T-helper 17 cell (primary cell): ENCODE measurements at places on chromosomes 7 and 10. TPM values are rescaled to one million over a fixed set of nuclear protein-coding genes. Genes with fewer than 3 reads are reported as not detected.

- DNase-seq = no peak
- no peaks in the 10 kb centered on the region for H3K36me3 ChIP-seq
- H3K27ac ChIP-seq = no peak overlapping the region
- peaks cover 8% of the 10 kb centered on the region for H3K27me3 ChIP-seq
Measured at GRCh38 chr10:132146941-132147915, 39.5 kb upstream of the DPYSL4 start.

GRCh38 chr7:5183155-5183554 lies 6.9 kb upstream of the WIPI2 start:
- peaks cover 2% of the 10 kb centered on the region for H3K36me3 ChIP-seq
- no peak overlapping the region for H3K4me3 ChIP-seq
- no peaks in the 10 kb centered on the region for H3K4me1 ChIP-seq
- peaks cover 16% of the 10 kb centered on the region for H3K27me3 ChIP-seq
- DNase-seq = no peak
- H3K27ac ChIP-seq = no peak overlapping the region

DNA sequence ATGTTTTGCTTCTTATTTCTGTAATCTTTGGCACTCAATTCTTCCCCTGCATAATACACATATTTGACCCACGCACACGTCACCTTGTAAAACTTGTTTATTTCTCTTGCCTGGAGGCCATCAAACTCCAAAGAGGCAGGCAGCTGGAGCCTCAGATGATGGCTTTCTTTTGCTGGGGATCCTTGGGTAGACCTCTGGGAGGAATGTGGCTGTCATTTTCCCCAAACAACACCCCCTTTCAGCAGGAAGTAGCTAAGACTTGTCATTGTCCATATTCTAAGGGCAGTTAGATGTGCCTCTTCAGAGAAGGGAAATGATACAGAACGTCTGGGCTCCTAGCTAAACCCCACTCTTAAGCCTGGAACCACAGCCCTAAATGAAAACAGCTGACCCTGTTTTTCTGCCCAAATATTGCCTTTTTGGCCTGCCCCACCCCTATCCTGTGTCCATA lies 111.3 kb downstream of the ITGB8 start:
- no peak overlapping the region for H3K27ac ChIP-seq
- no peak for DNase-seq
- no peaks in the 10 kb centered on the region for H3K36me3 ChIP-seq
- no peaks in the 10 kb centered on the region for H3K27me3 ChIP-seq

- H3K4me3 ChIP-seq = no peak overlapping the region
- H3K27ac ChIP-seq = no peak overlapping the region
- peaks cover 43% of the 10 kb centered on the region for H3K4me1 ChIP-seq
- H3K36me3 ChIP-seq = peaks cover 18% of the 10 kb centered on the region
- DNase-seq = no peak
- no peaks in the 10 kb centered on the region for H3K27me3 ChIP-seq
Measured at GRCh38 chr7:48101352-48101751, 12.3 kb downstream of the UPP1 start.

DNA sequence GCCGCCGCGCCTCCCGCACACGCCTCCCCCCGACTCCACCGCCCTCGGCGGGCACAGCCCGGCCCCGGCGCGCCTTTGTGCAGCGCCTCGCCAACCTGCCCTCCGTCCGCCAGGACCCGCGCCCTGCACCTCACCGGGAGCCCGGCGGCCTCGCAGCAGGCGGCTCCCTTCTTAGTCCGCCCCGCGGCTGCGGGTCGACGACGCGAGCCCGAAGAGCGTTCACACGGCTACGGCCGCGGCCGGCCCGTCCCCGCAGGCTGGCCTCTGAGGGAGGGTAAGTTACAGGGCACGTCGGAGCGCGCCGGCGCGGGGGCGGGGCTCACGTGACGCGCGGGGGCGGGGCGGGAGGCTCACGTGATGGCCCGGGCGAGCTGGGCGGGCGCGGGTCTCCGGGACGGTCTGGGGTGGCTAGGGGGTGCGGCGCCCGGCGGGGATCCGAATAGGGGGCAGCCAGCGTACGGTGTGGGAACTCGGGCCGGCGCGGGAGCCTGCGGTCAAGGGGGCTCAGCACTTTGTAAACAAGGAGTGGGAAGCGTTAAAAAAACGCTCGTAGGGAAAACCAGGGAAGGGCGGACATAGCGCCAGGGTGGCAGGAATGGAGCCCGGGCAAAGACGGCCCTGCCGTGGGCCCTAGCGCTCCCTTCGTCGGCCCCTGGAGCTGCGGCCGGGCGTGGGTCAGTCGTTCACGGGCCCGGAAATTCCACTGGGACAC lies at the start of gene ARHGAP12:
ARHGAP12 (minus strand) TSS at position 283 of the 712 bp plus-strand sequence. CDS start 19,976 bp downstream, outside the sequence.
- H3K27ac ChIP-seq = peak within 1 kb of the TSS; percentile 88
- H3K4me3 ChIP-seq = peak within 1 kb of the TSS; percentile 93
- DNase-seq = peak; percentile 78
- no peaks in the 10 kb centered on the region for H3K27me3 ChIP-seq

DNA sequence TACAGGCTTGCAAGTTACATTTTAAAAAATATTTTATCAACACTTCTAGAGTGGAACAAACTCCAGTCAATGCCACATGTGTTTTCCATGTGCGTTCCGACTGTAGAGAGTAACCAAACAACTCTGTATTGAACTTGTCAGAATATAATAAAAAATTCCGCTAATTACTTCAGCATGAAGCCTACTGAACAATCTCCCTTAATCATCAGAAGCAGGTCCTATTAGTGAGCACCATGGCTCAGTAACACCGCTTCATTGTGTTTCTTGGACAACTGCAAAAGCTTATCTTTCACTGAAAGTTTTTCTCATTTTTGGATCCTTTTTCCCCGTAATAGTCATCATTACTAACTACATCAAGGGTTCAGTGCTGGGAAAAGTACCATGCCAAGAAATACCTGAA lies 117.0 kb downstream of the MKX start:
- no peak for DNase-seq
- H3K4me3 ChIP-seq = no peak overlapping the region
- H3K4me1 ChIP-seq = no peaks in the 10 kb centered on the region
- H3K36me3 ChIP-seq = no peaks in the 10 kb centered on the region
- H3K27me3 ChIP-seq = peaks cover 54% of the 10 kb centered on the region

GRCh38 chr10:64369885-64370773 lies 848.9 kb downstream of the REEP3 start:
- no peak overlapping the region for H3K27ac ChIP-seq
- DNase-seq = no peak
- H3K4me3 ChIP-seq = no peak overlapping the region
- no peaks in the 10 kb centered on the region for H3K4me1 ChIP-seq
- H3K36me3 ChIP-seq = no peaks in the 10 kb centered on the region

GRCh38 chr10:121828045-121828444 lies 99.8 kb downstream of the ATE1 start:
- H3K27me3 ChIP-seq = no peaks in the 10 kb centered on the region
- DNase-seq = no peak
- H3K4me1 ChIP-seq = no peaks in the 10 kb centered on the region

The MYH16 gene
- total RNA-seq = not detected

The MCM7 gene
- total RNA-seq = 111 TPM

The ATOH7 gene
- not detected for total RNA-seq
